ENCODE measurements at places on chromosomes 11 and 22.
A peak's percentile ranks its signal among the peaks of the same experiment; 100 is the strongest.

GRCh38 chr11:83436855-83437254 lies 150.7 kb upstream of the CCDC90B start:
- DNase-seq: no peak

GRCh38 chr11:36240801-36241200 lies 48.4 kb downstream of the COMMD9 start:
- DNase-seq: no peak

- DNase-seq: no peak
These were observed 134.9 kb downstream of the MYO18B start for GRCh38 chr22:25876871-25877270.

DNA sequence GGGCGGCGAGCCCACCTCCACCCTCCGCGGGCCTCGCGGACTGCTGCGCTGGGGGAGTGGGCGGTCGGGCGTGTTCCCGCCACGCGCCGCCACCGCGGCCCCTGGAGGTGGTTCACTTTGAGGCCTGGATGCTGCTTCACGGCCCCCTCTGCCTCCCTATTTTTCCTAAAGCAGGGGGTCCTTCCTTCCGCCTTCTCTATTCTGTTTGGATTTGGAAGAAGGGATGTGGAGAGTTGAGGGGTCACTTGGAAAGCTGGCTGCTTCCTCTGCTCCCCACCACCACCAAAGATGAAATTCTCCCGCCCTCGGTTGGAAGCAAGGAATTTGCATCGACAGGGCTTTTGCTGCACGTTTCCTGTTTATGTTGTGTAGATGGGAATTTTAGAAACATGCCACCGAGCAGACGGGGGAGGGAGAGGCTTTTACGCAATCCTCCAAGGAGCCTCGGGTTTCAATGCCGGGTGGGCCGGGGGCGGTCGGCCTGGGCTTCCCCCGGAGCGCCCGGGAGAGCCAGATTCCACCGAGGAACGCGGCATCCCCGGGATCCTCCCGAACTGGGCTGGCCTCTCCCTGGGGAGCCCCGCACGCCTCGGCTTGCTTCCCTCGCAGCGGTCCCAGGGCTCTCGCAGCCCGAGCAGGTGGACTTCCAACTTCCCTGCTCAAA lies 403 bp upstream of the SBF2 start:
- no peak for DNase-seq

- DNase-seq: no peak
These were observed 43.4 kb upstream of the TMPRSS4 start for GRCh38 chr11:118033443-118033842.

GRCh38 chr11:67576735-67577475 lies 6.7 kb upstream of the GSTP1 start:
- no peak for DNase-seq

GRCh38 chr11:60221181-60221580 lies 21.8 kb downstream of the MS4A4E start:
- no peak for DNase-seq

GRCh38 chr22:47230251-47230650 lies 467.8 kb downstream of the TBC1D22A start:
- DNase-seq: no peak

GRCh38 chr11:31844351-31844750 lies 33.2 kb upstream of the PAX6 start:
- DNase-seq: no peak

GRCh38 chr11:70751142-70751734 lies 352.9 kb downstream of the CTTN start:
- DNase-seq: no peak

DNA sequence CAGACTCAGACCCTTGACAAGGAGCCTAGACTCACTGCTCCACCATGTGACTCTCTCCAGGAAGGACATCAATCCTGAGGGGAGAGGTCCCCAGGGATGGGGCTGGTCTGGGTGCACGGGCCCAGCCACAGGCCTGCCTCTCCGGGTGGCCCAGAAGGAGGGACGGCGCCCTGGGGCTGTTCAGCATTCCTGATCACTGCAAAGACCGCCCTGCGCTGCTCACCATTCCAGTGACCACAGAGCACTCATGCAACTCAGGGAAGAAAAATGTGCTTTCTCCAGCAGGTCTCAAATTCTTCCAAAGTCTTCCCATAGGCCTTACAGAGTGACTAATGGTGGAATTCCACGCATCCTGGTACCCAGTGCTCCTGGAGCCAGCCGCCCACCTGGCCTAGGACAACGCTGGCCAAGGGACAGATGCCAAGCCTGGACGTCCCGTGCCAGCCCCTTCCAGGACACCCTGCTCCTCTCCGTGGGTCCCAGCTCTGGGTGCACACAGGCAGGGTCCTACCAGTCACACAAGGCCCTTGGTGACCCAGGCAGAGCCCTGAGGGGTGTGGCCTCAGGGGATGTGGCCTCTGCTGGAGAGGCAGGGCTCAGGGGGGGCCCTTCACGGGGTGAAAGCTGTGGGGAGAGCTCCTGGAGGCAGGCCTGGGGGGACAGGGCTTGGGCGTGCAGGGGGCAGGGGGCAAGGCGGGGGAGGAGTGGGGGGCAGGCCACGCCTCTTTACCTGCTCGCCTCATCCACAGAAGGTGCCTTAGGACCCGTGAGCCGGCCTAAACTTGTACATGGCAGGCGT lies 178.8 kb downstream of the IGLL1 start:
- DNase-seq: no peak

- no peak for DNase-seq
These were observed 10.8 kb upstream of the COMT start for GRCh38 chr22:19930551-19931486.

- DNase-seq: no peak
These were observed 37.8 kb downstream of the PGR start for GRCh38 chr11:101091781-101092180.

GRCh38 chr22:49209452-49210195 lies 618.0 kb downstream of the BRD1 start:
- no peak for DNase-seq

DNA sequence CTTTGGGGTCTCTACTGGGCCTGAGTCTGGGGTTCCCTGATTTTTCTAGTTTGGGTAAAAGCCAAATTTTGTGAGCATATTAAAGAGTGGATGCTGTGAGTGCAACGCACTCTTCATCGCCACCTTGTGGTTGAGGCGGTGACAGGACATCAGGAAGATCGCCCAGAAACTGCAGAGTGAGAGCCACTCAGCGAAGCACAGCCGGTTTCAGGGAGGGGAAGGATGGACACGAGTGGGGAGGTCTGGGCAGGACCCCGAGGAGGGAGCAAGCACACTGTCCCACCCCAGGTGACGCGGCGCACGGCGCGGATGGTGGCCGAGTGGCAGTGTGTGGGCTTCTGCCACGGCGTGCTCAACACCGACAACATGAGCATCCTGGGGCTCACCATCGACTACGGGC lies 9.1 kb downstream of the SELENOO start:
- peak; percentile 45 for DNase-seq

DNA sequence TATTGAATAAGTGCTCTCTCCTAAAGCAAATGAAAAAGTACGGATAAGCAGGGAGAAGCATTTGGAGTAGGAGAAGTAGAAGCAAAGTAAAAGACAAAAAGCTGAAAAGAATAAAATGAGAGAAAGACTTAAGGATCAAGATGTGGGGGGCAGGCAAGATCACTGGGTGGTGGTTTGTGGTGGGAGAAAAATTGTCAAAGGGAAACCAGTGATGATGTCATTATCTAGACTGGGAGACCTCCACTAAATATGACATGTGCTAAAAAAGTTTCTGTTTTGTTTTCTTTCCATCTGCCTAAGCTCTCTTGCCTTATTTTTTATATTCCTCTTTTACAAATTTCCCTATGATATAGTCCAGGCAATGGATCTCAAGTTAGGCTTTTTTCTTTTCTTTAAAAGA lies 14.8 kb upstream of the MAML2 start:
- no peak for DNase-seq

DNA sequence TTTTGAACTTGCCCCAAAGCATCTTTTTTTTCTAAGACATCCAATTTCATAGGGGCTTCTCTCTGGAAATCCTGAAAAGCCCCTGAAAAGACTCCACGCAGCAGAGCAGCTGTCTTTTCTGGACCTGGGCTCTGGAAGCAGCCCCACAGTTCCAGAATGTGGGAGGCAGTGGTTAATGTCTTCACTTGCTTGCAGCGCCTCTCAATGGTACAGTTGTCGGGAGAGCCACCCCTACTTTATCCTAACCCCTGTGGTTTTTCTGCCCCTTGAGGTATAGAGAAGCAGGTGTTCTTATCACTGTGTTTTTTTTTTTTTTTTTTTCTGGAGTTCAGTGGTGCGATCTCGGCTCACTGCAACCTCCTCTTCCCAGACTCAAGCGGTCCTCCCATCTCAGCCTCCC lies 83.4 kb upstream of the SORL1-AS1 start:
- DNase-seq: no peak

DNA sequence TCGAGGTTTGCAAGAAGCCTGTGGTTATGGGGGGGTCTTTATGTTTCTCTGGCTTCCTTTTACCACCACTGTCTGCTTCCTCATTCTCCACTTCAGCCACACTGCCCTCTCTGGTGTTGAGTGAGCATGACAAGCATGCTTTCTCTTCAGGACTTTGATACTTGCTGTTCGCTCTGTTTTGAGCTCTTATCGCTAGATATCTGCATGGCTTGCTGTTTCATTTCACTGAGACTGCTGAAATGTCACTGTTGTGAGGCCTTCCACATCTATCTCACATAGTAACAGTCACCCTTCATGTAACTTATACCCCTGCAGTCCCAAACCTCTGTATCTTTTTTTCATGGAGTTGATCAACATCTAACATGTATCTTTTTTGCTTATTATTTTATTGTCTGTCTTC lies 59.8 kb downstream of the TMEM135 start:
- no peak for DNase-seq

DNA sequence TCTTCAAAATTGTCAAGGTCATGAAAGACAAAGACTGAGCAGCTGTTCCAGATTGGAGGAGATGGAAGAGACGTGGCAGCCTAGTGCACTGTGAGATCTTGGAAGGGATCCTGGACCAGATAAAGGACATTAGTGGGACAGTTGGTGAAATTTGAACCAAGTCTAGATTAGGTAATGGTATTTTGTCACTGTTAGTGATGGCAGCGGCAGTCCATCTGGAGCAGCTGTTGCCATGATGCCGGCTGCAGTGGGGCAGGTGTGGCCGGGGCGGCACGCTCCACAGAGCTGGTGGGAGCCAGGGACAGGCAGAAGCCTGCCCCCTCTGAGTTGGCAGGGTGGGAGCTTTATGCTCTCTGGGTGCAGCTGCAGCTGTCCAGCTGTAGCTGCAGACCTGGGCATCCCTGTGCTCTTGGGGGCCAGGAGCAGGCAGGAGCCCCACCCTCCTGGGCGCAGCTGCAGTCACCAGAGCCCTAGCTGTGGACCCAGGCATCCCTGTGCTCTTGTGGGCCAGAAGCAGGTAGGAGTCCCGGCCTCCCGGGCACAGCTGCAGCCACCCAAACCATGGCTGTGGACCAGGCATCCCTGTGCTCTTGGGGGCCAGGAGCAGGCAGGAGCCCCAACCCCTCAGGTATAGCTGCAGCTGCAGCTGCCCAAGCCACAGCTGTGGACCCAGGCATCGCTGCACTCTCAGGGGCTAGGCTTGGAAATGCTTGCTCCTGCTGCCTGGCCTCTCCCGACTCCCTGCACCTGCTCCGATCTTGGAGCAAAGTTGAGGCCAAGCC lies 20.7 kb downstream of the DIXDC1 start:
- DNase-seq: no peak

- no peak for DNase-seq
These were observed 89.8 kb downstream of the PIWIL4 start for GRCh38 chr11:94656968-94657367.

- no peak for DNase-seq
These were observed 132.9 kb downstream of the CHST1 start for GRCh38 chr11:45532546-45532945.

GRCh38 chr11:35765211-35765610 lies 102.6 kb downstream of the TRIM44 start:
- DNase-seq: no peak

GRCh38 chr22:43136255-43136654 lies 6.9 kb downstream of the MCAT start:
- DNase-seq: no peak

GRCh38 chr11:57094181-57094935 lies 87.4 kb upstream of the LRRC55 start:
- no peak for DNase-seq

GRCh38 chr22:47618180-47619010 lies 855.9 kb downstream of the TBC1D22A start:
- no peak for DNase-seq

DNA sequence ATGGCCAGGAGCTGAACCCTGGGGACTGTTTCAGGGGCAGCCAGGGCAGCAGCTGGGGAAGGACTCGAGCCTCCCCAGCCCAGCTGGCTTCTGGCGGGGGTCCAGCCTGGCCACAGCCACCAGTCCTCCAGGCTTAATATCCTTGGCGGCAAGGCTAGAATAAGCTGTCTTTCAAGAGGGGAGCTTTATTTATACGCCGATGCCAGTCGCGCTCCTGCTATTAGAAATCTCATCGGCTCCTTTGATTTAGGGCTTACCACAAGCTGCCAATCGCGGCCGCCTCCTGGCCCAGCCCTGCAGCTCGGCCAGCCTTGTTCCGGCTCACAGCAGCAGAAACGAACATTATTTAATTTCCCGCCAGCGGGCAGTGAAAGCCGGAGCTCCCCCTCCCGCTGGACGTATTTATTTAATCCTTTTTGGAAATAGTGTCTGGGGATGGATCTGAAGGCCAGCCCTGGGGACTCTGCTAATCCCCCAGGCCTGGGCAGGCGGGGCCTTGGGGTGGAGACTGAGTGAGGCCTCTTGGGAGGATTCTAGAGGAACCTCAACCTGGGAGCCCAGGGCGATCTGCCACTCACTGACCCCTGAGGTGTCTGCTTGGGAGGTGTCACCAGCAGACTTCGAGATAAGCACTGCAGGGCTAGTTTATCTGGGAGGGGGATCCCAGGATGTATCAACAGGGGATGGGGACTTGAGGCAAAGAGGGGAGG lies 363.1 kb downstream of the MN1 start:
- no peak for DNase-seq

DNA sequence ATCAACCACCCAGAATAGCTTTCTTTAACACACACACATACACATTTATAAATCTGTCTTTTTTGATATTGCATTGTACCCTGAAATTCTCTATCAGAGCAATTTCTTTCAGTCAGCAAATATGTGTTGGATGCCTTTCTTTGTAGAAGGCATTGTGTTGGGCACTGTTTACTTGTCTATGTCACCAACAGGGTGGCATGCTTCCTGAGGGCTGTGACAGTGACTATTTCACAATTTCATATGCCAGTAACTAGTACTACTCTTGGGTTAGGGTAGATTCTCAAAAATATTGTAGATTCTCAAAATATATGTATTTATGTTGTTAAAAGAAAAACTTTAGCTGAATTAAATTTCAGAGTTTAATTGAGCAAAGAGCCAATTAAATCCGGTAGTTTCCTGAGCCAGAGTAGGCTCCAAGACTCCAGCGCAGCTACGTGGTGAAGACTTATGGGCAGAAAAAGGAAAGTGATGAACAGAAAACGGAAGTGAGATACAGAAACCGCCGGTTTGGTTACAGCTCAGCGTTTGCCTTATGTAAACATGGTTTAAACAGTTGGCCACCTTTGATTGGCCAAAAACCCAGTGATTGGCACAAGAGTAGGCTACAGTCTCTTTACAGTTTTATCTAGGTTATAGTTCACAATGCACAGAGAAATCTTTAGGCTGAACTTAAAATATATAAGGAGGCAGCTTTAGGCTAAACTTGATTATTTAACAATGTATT lies 723.3 kb downstream of the NTM start:
- DNase-seq: no peak

GRCh38 chr11:79697905-79698304 lies 257.1 kb upstream of the TENM4 start:
- no peak for DNase-seq
